ENCODE measurements at places on chromosomes 1 and 21. TPM values are rescaled to one million over a fixed set of nuclear protein-coding genes. Genes with fewer than 3 reads are reported as not detected.

Gene LUZP1
- 24.3 TPM for total RNA-seq

Gene UBE2U
- not detected for total RNA-seq

Gene CASQ2
- not detected for total RNA-seq

Gene OR2G6
- total RNA-seq: not detected

Gene PYHIN1
- total RNA-seq: not detected

Gene STIL
- 37.9 TPM for total RNA-seq

Gene PPOX
- 6.8 TPM for total RNA-seq

Gene SUSD4
- total RNA-seq: 29.0 TPM

Gene IKBKE
- 14.7 TPM for total RNA-seq

Gene NTNG1
- 3.4 TPM for total RNA-seq

Gene FCRL1
- total RNA-seq: not detected

Gene METTL18
- total RNA-seq: 10.4 TPM

Gene KRTAP11-1
- total RNA-seq: not detected

Gene RPTN
- total RNA-seq: not detected

Gene C4BPB
- 0.29 TPM for total RNA-seq

Gene LCE1E
- not detected for total RNA-seq

GRCh38 chr21:33750017-33750416 lies 107.7 kb downstream of the ITSN1 start:
- DNase-seq: no peak

DNA sequence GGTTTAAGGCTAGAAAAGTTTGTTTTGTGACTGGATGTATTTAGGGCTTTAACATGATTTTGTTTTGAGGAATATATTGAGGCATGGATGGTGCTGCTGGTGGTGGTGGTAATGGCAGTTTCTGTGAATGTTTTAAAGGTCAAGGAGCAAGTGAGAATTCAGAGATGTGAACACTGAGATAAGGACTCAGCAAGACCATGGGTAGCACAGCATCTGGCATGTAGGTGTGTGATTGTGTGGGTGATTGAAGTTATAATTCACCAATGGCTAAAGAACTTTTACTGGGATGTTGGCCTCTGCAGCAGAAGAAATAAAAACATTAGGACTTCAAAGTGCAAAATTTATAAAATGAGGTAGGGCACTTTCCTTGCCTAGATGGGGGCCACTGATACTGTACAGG lies 65.9 kb downstream of the MACF1 start:
- DNase-seq: no peak

- no peak for DNase-seq
Observed at GRCh38 chr21:21046063-21046462, 47.9 kb downstream of the NCAM2 start.

DNA sequence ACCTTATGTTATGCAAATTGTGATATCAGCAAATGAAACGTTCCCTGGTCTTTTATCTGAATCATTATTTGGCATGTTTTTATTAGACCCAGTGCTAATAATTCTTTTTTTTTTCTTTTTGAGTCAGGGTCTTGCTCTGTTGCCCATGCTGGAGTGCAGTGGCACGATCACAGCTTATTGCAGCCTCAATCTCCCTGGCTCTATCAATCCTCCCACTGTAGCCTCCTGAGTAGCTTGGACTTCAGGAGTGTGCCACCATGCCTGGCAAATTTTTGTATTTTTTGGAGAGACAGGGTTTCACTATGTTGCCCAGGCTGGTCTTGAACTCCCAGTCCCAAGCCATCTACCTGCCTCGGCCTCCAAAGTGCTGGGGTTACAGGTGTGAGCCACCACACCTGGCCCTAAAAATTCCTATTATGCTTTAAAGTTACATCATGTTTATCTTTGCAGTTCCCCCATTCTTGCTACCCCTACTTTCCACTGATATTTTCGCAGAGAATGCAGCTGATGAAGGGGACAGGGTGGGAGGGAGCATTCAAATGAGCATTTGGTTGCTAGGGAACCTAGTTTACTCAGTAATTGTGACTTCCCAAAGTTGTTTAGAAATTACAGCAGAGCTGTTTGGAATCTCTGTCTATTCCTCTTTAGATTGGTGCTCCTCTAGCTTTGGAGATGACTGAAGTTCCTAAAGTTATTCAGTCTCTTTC lies 18.4 kb downstream of the C1orf21 start:
- no peak for DNase-seq

DNA sequence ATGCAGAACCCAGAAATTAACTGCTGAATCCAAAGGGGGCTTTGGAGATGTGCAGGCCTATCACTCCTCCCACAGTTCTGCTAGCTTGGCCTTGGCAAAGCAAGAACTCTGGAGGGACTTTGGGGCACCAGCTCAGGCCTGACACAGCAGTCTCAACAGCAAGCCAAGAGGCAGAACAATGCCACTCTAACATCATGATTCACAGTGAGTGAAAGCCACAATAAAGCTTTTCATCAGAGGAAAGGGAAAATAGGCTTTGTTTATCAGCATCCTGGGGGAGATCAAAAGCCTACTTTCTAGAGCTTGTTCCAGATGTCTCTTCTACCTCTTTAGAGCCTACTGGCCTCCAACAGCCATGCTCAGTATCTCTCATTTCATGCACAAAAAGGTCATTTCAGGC lies 283.4 kb downstream of the KCNH1 start:
- DNase-seq: peak; percentile 6

DNA sequence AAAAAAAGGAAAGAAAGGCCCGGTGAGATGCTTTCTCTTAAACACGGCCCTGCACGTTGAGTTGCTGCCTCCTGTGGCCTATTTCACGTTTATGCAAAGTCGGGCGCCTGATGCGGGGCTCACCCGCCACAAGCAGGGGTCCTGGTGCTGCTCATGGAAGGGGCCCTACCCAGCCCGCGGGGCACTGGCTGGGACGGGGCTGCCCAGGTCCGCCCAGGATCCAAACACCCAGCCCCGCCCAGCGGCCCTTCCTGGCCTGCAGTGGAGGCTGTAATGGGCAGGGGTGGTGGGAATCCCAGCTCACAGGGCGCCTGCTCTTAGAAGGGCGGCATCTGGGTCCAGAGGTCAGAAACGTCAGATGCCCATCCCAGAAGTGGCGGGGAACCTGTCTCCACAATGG lies 1.6 kb downstream of the COL6A2 start:
- peak; percentile 74 for DNase-seq

DNA sequence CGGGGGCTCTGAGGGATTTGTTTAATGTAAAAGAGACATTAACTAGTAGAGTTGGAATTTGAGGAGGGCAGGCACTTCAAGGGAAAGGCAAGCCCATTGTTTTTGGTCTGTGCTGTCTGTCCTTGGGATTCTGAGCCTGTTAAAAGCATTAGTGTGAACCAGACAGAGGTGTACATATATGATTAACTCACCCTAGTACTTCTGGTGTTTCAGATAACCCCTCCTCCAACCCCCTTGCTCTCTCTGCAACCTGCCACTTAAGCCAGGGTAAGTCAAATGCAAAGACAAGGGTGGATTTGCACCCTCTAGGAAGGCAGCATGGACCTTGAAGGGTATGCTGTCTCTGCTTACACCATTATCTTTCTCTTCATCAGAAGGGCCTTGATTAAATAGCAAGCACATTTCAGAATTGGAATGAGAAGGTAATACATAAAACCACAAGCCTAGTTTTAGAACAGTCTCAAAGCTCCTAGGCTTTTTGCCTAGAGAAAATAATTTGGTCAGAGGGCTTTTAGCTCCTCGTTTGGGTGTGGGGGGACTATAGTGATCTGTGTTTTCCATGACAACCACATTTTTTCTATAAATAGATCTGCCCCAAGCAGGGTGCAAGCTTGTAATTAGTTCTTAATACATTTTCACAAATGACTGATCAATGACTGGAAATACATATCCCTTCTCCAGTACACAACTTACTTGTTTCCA lies 120.7 kb upstream of the SGIP1 start:
- no peak for DNase-seq

DNA sequence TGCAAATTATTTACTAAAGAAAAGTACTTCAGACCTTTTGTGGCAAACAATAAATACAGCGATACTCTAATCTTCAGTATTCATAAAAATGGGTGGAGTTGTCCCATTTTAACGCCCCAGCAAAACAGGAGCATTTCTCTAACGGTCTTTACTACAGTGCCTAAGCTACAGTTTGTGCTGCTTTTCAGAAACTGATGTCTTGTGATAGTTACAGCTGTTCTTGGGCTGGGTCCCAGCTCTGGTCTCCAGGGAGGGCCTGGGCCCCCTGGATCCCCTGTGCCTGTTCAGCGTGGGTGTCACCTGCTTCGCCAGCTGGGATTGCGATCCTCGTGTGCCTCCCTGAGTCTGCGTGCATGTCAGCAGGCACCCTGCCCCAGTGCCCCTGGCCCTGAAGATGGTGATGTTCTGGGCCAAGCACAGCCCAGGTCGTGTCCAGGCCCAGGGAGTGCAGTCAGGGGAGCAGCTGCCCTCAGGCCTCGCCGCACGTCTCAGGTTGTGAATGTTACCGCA lies 64.0 kb upstream of the DIP2A start:
- DNase-seq: no peak

DNA sequence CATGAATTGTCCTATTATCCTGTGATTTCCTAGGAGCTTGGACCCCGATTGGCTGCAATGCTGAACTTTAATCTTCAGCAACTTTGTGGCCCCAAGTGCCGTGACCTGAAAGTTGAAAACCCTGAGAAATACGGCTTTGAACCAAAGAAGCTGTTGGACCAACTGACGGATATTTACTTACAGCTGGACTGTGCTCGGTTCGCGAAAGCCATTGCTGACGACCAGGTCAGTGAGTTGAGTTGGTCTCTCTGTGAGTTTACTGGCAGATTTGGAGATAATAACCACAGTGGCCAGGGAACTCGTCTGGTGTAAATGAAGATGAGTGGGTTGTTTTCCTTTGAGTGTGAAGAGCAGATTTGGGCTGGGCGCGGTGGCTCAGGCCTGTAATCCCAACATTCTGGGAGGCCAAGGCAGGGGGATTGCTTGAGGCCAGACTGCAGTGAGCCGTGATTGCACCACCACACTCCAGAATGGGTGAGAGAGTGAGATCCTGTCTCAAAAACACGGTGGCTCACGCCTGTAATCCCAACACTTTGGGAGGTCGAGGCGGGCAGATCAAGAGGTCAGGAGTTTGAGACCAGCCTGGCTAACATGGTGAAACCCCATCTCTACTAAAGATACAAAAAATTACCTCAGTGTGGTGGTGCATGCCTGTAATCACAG lies 39.1 kb upstream of the KIF1B start:
- DNase-seq: no peak

DNA sequence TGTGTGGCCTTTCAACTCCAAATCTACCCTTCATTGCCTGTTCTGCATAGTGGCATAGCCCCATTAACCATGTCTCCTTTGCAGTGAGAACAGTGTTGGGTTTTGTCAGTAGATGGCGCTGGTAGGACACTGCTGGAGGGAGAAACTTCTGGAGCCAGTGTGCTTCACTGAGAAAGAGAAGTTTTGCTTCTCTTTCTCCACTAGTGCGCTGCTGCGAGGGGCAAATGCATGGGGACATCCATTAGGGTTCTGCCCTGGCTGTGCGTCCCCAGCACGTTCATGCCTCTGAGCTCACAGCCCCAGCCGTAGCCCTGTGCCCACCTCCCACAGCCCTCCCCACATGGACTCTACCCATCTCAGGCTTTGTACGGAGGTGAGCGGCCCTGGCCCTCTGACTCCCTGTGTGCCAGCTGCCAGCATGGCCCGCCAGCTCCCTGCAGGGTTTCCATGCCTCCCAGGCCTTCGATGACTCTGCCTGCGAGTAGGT lies 53.1 kb downstream of the RIMS3 start:
- DNase-seq: peak; percentile 68

- DNase-seq: peak; percentile 25
Observed at GRCh38 chr1:246569248-246570238, 3.3 kb downstream of the CNST start.
